Activated naive CD8-positive, alpha-beta T cell treated with anti-CD3 and anti-CD28 coated beads for 36 hours (primary cell): ENCODE measurements at places on chromosomes 6 and 20. TPM values are rescaled to one million over a fixed set of nuclear protein-coding genes. Genes with fewer than 3 reads are reported as not detected.

The BTN1A1 gene
- 0.16 TPM for total RNA-seq

The HS3ST5 gene
- total RNA-seq: not detected

The ENTPD6 gene
- total RNA-seq: 35.2 TPM

The SLC22A2 gene
- total RNA-seq: not detected

The HDGFL1 gene
- not detected for total RNA-seq

The LKAAEAR1 gene
- total RNA-seq: 0.47 TPM

The IRF4 gene
- total RNA-seq: 438 TPM

DNA sequence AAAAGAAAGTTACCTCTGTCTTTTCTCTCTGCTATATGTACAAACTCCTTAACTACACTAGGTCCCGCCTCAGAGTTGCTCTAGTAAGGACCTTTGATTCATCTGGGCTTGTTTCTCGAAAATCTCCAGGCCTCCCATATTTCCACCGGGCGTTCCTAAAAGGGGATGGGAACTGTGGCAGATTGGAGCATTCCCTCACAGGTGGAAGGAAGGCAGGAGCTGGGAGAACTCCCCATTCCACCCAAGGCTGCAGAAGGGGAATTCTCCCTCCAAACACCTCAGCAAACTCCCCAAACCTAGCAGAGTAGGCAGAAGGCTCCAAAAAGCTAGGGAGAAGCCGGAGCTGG lies 1.6 kb upstream of the TFAP2A start:
- peaks cover 36% of the 10 kb centered on the region for H3K4me1 ChIP-seq
- DNase-seq: no peak
- peaks cover 95% of the 10 kb centered on the region for H3K27me3 ChIP-seq

GRCh38 chr6:31861919-31862343 lies 690 bp downstream of the NEU1 start:
- H3K36me3 ChIP-seq: peaks cover 7% of the 10 kb centered on the region
- H3K27me3 ChIP-seq: no peaks in the 10 kb centered on the region
- no peak for DNase-seq
- H3K4me3 ChIP-seq: peak overlapping the region; percentile 92
- peaks cover 22% of the 10 kb centered on the region for H3K4me1 ChIP-seq

DNA sequence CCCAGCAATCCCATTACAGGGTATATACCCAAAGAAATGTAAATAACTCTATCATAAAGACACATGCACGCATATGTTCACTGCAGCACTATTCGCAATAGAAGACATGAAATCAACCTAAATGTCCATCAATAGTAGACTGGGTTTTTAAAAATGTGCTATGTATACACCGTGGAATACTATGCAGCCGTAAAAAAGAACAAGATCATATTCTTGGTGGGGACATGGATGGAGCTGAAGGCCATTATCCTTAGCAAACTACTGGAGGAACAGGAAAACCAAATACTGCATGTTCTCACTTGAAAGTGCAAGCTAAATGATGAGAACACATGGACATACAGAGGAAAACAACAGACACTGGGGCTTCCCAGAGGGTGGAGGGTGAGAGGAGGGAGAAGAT lies 201.2 kb downstream of the GMDS start:
- H3K27ac ChIP-seq: no peak overlapping the region
- no peak overlapping the region for H3K4me3 ChIP-seq
- no peaks in the 10 kb centered on the region for H3K27me3 ChIP-seq

- H3K4me3 ChIP-seq: no peak overlapping the region
- no peaks in the 10 kb centered on the region for H3K27me3 ChIP-seq
- peaks cover 4% of the 10 kb centered on the region for H3K4me1 ChIP-seq
These were observed 30.9 kb upstream of the ASXL1 start for GRCh38 chr20:32327087-32327681.

- H3K4me3 ChIP-seq: no peak overlapping the region
- H3K27ac ChIP-seq: peak overlapping the region; percentile 60
- peaks cover 79% of the 10 kb centered on the region for H3K4me1 ChIP-seq
- peaks cover 30% of the 10 kb centered on the region for H3K36me3 ChIP-seq
- H3K27me3 ChIP-seq: no peaks in the 10 kb centered on the region
These were observed 212.2 kb downstream of the ARHGAP18 start for GRCh38 chr6:129497481-129498441.

- H3K4me3 ChIP-seq: no peak overlapping the region
- H3K4me1 ChIP-seq: peaks cover 57% of the 10 kb centered on the region
- no peak overlapping the region for H3K27ac ChIP-seq
- peaks cover 42% of the 10 kb centered on the region for H3K27me3 ChIP-seq
- no peaks in the 10 kb centered on the region for H3K36me3 ChIP-seq
- no peak for DNase-seq
These were observed 32.7 kb downstream of the TOX2 start for GRCh38 chr20:43947316-43947710.

DNA sequence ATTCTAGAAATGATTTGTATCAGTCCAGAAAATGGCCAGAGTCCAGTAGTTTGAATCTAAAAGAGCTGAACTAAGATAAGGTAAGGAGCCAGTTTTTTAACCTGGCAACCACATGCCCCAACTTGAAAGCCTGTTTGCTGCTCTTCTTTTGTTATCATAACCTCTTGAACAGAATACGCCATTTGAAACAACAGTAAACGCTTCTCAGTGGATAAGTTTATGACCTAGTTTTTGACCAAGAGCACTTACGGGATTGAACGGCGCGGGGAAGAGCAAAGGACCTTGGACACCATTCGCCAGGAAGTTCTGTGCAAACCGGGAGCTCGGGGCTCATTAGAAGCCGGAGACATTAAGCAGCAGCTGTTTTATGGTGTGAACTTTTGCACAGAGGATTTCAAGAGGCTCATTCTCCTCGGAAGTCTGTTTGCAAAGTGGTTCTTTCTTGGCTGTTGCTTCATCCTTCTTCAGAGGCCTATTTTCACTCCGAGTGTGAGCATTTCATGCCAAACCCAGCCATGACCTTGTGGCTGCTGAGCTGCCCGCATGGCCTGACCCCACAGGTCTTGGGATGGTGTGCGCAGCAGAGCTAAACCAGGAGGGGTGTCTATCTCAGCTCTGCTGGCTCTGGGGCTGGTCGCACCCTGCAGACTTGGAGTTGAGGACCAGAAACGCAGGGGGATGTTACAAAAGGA lies 215.1 kb downstream of the SOX4 start:
- DNase-seq: no peak
- no peaks in the 10 kb centered on the region for H3K4me1 ChIP-seq
- H3K36me3 ChIP-seq: no peaks in the 10 kb centered on the region
- no peak overlapping the region for H3K4me3 ChIP-seq
- H3K27me3 ChIP-seq: no peaks in the 10 kb centered on the region
- H3K27ac ChIP-seq: no peak overlapping the region

DNA sequence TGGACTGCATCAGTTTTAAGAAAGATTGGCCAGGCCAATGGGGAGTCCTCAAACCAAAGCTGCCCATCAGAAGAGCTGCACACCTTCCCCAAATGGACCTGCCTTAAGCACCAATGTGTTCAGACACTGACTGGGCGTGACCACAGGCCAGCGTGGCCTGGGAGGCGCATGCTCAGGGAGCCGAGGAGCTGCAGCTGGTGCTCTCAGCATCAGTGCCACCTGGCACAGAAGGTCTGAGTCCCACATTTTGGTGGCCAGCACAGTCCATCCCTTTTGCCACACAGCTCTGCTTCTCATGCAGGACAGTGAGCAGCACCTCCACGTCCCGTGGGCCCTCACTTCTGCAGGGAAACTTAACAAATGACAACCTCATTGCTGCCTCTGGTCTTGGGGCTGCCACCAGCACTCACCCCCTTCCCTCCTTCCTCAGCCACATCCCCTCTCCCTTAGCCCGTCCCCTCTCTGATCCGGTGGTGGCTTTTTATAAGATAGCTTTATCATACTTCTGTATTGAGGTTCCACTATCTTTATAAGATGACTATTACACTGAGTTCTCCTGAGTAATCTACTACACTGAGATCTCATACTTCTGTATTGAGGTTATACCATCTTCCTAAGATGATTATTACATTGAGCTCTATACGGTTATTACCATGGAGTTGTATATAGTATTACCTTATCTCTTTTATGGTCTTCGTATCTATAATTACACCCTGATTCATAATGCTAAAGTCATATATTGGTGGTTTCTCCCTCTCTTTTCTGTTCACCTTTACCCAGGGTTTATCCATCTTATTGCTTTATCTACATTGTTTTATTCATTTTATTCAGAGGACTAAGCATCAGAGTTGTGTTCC lies 109.1 kb downstream of the TOX2 start:
- H3K27ac ChIP-seq: no peak overlapping the region
- no peak for DNase-seq
- no peaks in the 10 kb centered on the region for H3K36me3 ChIP-seq
- peaks cover 9% of the 10 kb centered on the region for H3K27me3 ChIP-seq
- peaks cover 20% of the 10 kb centered on the region for H3K4me1 ChIP-seq
- no peak overlapping the region for H3K4me3 ChIP-seq

DNA sequence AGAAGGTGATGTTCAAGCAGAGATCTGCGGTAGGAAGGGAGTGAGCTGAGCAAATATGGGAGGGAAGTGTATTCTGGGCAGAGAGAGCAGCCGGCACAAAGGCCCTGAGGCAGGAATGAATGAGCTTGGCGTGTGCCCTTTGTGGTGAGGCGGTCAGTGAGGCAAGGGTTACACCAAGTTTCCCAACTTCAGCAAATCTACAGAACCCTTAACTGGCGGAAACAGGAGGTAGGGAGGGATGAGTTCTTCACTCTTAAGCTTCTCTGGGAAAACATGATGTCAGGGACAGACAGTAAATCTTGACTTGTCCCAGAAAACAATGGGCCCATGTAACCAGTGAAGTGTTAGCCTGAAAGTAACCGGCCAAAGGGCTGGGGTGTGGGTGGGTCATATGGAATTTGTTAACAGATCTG lies 97.1 kb upstream of the PTPN1 start:
- H3K4me1 ChIP-seq: no peaks in the 10 kb centered on the region
- peaks cover 10% of the 10 kb centered on the region for H3K27me3 ChIP-seq
- no peak overlapping the region for H3K4me3 ChIP-seq
- no peaks in the 10 kb centered on the region for H3K36me3 ChIP-seq

GRCh38 chr20:2379511-2380229 lies 1.0 kb upstream of the TGM6 start:
- H3K27me3 ChIP-seq: peaks cover 40% of the 10 kb centered on the region
- H3K4me1 ChIP-seq: peaks cover 18% of the 10 kb centered on the region
- no peaks in the 10 kb centered on the region for H3K36me3 ChIP-seq
- peak; percentile 27 for DNase-seq
- H3K4me3 ChIP-seq: no peak overlapping the region

- H3K4me1 ChIP-seq: peaks cover 20% of the 10 kb centered on the region
- no peak for DNase-seq
- no peaks in the 10 kb centered on the region for H3K27me3 ChIP-seq
- H3K27ac ChIP-seq: no peak overlapping the region
- H3K36me3 ChIP-seq: no peaks in the 10 kb centered on the region
These were observed 341.2 kb downstream of the CD83 start for GRCh38 chr6:14458669-14459266.

GRCh38 chr6:97392735-97393134 lies 109.7 kb upstream of the MMS22L start:
- H3K4me3 ChIP-seq: no peak overlapping the region
- H3K27me3 ChIP-seq: peaks cover 15% of the 10 kb centered on the region

GRCh38 chr20:9989066-9989724 lies 45.6 kb upstream of the ANKEF1 start:
- DNase-seq: no peak
- no peaks in the 10 kb centered on the region for H3K36me3 ChIP-seq
- no peak overlapping the region for H3K27ac ChIP-seq

- no peak overlapping the region for H3K4me3 ChIP-seq
- H3K27me3 ChIP-seq: no peaks in the 10 kb centered on the region
- H3K27ac ChIP-seq: no peak overlapping the region
- DNase-seq: no peak
These were observed 78.4 kb downstream of the ADTRP start for GRCh38 chr6:11700118-11700718.

DNA sequence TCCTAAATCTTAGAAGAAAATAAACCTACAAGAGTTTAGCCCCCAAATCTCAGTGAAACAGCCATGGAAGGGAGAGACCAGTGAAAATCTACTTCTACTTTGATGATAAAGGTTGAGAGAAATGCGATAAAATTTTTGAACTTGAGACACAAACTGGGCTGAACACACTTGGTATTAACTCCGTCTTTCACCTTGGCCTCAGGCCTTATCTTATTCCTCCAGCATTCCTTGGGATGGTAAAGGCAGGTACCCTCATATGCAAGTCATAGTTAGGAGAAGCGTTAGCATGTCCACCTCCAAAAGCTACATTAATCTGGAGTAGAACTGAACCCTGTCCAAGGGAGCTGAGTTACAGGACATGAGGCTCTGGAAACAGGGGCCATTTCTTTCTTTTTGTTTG lies 1.2 kb upstream of the SPTLC3 start:
- DNase-seq: no peak
- no peaks in the 10 kb centered on the region for H3K36me3 ChIP-seq
- no peak overlapping the region for H3K27ac ChIP-seq
- no peaks in the 10 kb centered on the region for H3K27me3 ChIP-seq
- peaks cover 30% of the 10 kb centered on the region for H3K4me1 ChIP-seq
- H3K4me3 ChIP-seq: no peak overlapping the region

DNA sequence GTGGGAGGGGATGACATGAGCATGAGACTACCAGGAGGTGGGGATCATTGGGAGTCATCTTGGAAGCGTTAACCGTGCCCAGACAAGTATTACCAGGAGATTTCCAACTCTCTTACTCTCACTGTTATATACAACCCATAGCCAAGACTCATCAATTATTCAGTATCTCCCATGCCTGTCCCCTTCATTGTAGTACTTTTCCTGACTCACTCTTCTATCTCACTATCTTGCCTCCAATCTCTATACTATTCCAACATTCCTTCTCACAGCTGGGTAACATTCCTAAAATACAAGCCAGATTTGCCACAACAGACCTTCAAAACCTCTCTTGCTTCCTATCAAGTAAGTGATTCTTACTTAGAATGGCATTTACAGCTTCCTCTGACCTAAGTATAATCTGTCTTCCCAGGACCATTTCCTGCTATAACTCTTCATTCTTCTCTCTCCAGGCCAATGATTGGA lies 226.3 kb upstream of the SMLR1 start:
- no peak overlapping the region for H3K27ac ChIP-seq
- peaks cover 14% of the 10 kb centered on the region for H3K4me1 ChIP-seq
- no peak overlapping the region for H3K4me3 ChIP-seq
- no peak for DNase-seq
- H3K27me3 ChIP-seq: no peaks in the 10 kb centered on the region
- peaks cover 2% of the 10 kb centered on the region for H3K36me3 ChIP-seq

DNA sequence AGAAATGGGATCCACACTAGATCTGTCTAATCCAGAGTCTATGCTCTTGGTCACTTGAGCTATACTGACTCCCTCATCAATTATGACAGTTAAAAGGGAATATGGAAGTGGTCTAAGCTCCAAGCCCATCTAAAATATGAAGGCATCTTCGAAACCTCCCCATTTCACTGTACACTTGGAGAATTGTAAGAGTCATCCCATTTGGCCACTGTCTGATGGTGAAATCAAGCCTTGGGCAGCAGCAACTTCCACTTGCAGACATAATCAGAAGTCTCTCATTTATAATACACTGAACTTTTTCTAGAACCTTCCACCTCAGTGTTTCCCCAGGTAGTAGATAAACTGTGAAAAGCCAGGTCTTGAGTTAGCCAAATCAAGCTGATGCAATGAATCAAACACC lies 26.3 kb upstream of the UBR2 start:
- peaks cover 1% of the 10 kb centered on the region for H3K4me1 ChIP-seq
- no peak for DNase-seq
- peaks cover 4% of the 10 kb centered on the region for H3K27me3 ChIP-seq
- H3K27ac ChIP-seq: no peak overlapping the region
- no peak overlapping the region for H3K4me3 ChIP-seq

GRCh38 chr20:19855416-19855815 lies 97.4 kb downstream of the RIN2 start:
- DNase-seq: no peak
- H3K27me3 ChIP-seq: peaks cover 3% of the 10 kb centered on the region
- H3K27ac ChIP-seq: no peak overlapping the region
- no peaks in the 10 kb centered on the region for H3K4me1 ChIP-seq
- no peak overlapping the region for H3K4me3 ChIP-seq
- H3K36me3 ChIP-seq: no peaks in the 10 kb centered on the region

GRCh38 chr6:29728173-29728874 lies 5.1 kb downstream of the HLA-F start:
- no peak for DNase-seq
- H3K27me3 ChIP-seq: no peaks in the 10 kb centered on the region
- peak overlapping the region; percentile 70 for H3K27ac ChIP-seq
- H3K36me3 ChIP-seq: peaks cover 53% of the 10 kb centered on the region
- no peak overlapping the region for H3K4me3 ChIP-seq
